ENCODE measurements at places on chromosomes 6 and 20. TPM values are rescaled to one million over a fixed set of nuclear protein-coding genes. Genes with fewer than 3 reads are reported as not detected.

DNA sequence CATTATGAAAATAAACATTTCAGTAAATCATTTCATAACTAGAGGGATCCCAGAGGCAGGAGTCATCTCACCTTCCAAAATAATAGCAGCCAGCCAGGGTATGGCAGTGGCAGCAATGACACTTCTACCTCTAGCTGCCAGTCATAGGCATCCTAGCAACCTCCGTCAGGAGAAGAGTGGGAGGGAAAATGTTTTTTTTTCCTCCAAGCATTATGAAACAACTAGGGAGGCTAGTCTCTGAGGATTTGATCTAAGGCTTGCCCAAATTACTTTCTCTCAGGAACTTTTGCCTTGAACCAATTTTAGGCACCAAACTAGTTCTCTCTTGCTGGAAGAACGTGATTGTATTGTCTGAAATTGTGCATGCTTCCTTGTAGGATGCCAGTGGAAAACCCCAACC, 208.7 kb upstream of the PREP start:
- H3K36me3 ChIP-seq = no peaks in the 10 kb centered on the region
- H3K4me3 ChIP-seq = no peak overlapping the region
- no peak overlapping the region for H3K27ac ChIP-seq
- no peak for DNase-seq

- DNase-seq = peak; percentile 24
- H3K27ac ChIP-seq = peak overlapping the region; percentile 14
- no peaks in the 10 kb centered on the region for H3K27me3 ChIP-seq
- peaks cover 7% of the 10 kb centered on the region for H3K36me3 ChIP-seq
Measured at GRCh38 chr6:166955121-166955864, 1.1 kb downstream of the RNASET2 start.

DNA sequence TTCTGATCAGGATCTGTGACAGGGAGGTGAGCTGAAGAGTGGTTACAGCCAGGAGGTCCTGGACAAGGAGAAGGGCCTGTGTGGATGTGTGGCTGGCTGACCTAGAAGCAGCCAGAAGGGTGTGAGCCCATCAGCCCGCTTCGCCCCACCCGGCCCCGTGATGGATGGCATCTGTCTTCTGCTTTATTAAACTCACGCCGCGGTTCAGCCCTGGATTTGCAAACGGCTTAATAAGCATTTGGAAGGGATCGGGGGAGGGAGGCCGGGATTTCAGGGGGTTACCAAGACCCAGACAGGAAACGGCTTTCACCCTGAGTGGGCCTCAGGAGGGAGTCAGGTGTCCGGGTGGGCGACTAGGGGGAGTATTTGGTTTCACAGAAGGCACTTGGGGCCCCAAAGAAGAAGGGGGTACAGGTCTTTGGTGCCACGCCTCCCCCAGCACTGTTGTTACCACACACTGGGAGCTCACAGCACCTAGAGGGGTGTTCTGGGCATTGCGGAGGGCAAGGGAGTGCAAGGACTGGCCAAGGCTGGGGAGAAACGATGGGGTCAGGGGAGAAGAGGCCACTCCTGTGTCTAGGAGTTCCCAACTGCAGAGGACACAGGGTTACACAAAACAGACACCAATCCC, 53.8 kb upstream of the FOXP4 start:
- H3K27ac ChIP-seq = no peak overlapping the region
- peaks cover 82% of the 10 kb centered on the region for H3K27me3 ChIP-seq
- no peaks in the 10 kb centered on the region for H3K4me1 ChIP-seq
- H3K4me3 ChIP-seq = no peak overlapping the region

DNA sequence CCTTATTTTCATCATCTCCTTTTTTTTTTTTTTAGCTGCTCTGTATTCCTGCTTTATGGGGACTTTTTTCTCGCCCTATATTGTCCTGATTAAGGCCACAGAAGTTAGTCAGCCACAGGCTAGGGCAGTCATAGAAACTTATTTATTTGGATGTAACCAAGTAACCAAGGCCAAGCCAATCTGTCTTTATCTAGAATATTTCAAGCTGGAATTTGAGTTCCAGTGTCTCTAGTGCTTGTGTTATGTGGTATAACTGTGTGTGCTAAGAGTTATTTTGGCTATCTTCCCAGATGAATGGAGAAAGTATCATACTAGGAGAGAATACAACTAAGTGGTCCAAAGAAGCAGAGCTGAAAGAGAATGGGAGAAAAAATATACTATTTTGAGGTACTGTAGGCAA, 751.5 kb downstream of the CBLN4 start:
- no peaks in the 10 kb centered on the region for H3K27me3 ChIP-seq
- H3K27ac ChIP-seq = no peak overlapping the region
- no peaks in the 10 kb centered on the region for H3K4me1 ChIP-seq
- no peak for DNase-seq
- no peaks in the 10 kb centered on the region for H3K36me3 ChIP-seq

GRCh38 chr6:77416839-77417238, 46.5 kb downstream of the HTR1B start:
- no peaks in the 10 kb centered on the region for H3K4me1 ChIP-seq
- no peak for DNase-seq
- H3K27me3 ChIP-seq = no peaks in the 10 kb centered on the region
- no peak overlapping the region for H3K4me3 ChIP-seq
- no peak overlapping the region for H3K27ac ChIP-seq
- H3K36me3 ChIP-seq = no peaks in the 10 kb centered on the region

DNA sequence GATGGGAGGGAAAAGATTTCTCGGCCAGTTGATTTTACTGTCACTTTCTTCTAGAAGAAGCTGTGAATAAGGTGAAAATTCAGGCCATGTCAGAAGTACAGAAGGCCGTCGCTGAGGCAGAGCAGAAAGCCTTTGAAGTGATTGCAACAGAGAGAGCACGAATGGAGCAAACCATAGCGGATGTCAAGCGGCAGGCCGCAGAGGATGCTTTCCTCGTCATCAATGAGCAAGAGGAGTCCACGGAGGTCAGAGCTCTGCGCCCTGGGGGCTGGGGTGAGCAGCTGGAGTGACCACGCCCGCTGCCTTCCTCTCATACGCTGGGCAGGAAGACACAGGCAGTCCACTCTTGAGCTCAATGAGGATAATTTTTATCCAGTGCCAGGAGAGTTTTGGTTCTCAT, 21.8 kb upstream of the C20orf144 start:
- no peaks in the 10 kb centered on the region for H3K27me3 ChIP-seq
- no peak overlapping the region for H3K27ac ChIP-seq
- DNase-seq = no peak
- H3K4me1 ChIP-seq = peaks cover 10% of the 10 kb centered on the region
- H3K4me3 ChIP-seq = no peak overlapping the region

DNA sequence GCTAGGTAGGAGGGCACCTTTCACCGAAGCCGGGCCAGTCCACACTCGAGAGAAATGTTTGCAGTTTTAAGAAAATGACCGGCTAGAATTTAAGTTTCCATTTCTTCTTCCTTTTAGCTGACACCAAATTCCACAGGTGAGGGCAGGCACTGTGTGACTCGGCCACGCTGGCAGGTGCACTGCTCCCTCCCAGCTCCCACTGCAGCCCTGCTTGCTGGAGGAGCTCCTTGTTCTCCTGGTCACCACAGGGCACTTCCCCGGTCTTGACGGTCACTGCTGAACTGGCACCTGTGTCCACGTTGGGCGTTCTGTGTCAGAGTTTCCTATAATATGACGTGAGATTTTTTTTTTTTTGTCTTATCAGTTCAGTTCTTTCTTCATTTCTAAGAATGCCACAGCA, 3.6 kb upstream of the KIF25 start:
- no peak overlapping the region for H3K4me3 ChIP-seq
- no peak overlapping the region for H3K27ac ChIP-seq
- no peak for DNase-seq
- no peaks in the 10 kb centered on the region for H3K36me3 ChIP-seq
- peaks cover 45% of the 10 kb centered on the region for H3K27me3 ChIP-seq

DNA sequence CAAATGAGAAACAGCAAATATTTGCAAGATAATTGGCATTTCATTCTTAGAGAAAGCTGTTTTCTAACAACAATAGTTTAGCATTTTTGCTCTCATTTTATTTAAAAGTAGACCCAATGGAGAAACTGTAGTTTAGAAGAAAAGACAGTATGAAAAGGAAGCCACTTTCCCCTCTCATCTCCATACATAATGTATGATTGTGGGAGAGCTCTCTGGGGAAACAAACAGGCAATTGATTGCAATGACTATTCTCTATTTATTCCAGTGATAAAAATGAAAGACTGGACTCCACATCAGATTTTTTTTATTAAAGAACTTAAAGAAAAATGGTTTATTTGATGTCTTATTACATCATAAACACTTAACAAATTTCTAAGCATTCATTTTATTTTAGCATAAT, 116.8 kb upstream of the SASH1 start:
- no peak overlapping the region for H3K27ac ChIP-seq
- no peaks in the 10 kb centered on the region for H3K36me3 ChIP-seq
- H3K4me1 ChIP-seq = no peaks in the 10 kb centered on the region

DNA sequence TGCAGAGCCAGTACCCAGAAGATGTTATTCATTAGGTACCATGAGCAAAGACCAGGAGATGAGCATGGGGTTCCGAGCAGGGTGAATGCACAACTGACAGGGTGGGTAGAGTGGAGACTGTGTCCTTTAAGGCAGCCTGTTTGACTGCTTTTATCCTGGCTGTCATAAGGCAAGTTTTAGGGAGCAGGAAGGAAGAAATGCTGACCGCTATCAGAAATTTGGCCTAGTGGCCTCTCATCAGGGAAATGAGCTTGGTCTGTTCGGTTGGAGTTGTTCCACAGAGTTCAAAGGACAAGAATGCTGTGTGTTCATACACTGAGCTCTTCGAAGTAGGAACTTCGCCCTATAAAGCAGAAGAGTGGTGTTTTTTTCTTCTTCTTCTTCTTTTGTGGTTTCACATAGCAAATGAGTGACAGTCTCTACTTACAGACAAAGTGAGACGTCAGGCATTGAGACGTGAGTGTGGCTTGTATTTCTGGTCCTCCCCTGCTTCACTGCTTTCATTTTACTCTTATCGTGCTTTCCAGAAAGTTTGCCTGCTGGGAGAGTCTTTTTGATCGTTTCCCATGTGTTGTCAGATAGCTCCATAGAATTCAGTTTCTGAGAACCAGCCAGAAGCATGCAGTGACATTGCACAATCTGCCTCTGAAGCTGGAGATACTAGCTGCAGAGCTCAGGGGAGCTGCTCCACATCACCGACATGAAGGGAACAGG, at the start of gene CASS4:
Gene CASS4, plus strand, starts transcription at position 502 of the 714 bp plus-strand sequence. Its CDS starts 199 bp downstream, at position 701.
- H3K36me3 ChIP-seq = peaks cover 39% of the 10 kb centered on the region
- peak; percentile 97 for DNase-seq
- peak within 1 kb of the TSS; percentile 85 for H3K27ac ChIP-seq
- H3K27me3 ChIP-seq = no peaks in the 10 kb centered on the region

- DNase-seq = no peak
- no peak overlapping the region for H3K4me3 ChIP-seq
- H3K27me3 ChIP-seq = peaks cover 36% of the 10 kb centered on the region
- no peaks in the 10 kb centered on the region for H3K36me3 ChIP-seq
Measured at GRCh38 chr20:63098195-63098810, 91.5 kb upstream of the BHLHE23 start.

DNA sequence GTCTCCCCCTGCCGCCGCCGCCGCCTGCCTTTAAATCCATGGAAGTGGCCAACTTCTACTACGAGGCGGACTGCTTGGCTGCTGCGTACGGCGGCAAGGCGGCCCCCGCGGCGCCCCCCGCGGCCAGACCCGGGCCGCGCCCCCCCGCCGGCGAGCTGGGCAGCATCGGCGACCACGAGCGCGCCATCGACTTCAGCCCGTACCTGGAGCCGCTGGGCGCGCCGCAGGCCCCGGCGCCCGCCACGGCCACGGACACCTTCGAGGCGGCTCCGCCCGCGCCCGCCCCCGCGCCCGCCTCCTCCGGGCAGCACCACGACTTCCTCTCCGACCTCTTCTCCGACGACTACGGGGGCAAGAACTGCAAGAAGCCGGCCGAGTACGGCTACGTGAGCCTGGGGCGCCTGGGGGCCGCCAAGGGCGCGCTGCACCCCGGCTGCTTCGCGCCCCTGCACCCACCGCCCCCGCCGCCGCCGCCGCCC, 474 bp downstream of the CEBPB start:
- peaks cover 18% of the 10 kb centered on the region for H3K36me3 ChIP-seq
- H3K27ac ChIP-seq = peak overlapping the region; percentile 99
- peak; percentile 74 for DNase-seq
- H3K4me1 ChIP-seq = peaks cover 76% of the 10 kb centered on the region

DNA sequence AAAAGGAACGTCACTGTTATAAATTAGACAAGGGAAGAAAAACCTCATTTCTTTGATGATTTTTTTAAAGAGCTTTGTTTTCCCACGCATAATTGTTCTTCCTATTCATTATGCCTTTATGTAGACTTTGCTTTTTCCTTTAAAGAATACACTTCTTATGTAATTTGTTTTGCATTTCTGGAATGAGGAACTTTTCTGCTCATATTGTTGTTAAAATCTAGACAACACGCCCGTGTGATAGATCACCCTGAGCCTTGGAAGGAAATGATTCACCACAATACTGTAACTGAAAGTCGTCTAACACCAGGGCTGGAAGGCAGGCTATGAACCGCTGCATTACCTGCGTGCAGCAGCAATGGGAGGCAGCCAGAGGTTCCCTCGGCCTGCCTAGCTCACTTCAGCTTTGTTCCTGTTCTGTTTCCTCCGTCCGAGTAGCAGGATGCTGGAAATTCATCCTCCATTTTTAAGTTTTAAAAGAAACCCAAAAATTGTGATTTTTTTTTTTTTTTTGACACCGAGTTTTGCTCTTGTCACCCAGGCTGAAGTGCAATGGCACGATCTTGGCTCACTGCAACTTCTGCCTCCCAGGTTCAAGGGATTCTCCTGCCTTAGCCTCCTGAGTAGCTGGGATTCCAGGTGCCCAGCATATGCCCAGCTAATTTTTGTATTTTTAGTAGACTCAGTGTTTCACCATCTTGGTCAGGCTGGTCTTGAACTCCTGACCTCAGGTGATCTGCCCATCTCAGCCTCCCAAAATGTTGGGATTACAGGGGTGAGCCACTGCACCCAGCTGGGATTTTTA, 49.6 kb upstream of the ZNF217 start:
- peak; percentile 37 for DNase-seq
- peaks cover 25% of the 10 kb centered on the region for H3K4me1 ChIP-seq
- H3K36me3 ChIP-seq = no peaks in the 10 kb centered on the region
- no peaks in the 10 kb centered on the region for H3K27me3 ChIP-seq

DNA sequence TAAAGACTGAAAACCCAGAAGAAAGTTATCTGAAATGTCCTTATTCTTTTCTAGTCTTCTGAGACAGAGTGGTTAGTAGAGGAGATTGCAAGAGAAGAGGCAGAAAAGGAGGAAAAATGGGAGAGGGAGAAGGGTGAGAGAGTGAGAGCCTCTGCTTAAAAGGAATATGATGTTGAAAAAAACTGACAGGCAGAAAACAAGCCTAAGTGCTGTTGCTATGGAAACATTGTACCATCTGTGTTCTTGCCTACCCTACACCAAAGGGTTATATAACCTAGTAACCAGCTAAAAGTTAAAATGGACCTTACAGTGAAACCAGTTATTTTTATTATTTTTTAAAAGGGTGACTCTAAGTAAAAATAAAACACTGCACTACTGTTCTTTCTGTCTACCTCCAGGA, 28.3 kb upstream of the SH3BGRL2 start:
- no peaks in the 10 kb centered on the region for H3K27me3 ChIP-seq
- H3K27ac ChIP-seq = no peak overlapping the region
- H3K4me1 ChIP-seq = peaks cover 40% of the 10 kb centered on the region

The CGA gene
- total RNA-seq = not detected

The LAMP5 gene
- total RNA-seq = not detected

The SAMD10 gene
- total RNA-seq = 12.1 TPM

The SLC22A16 gene
- not detected for total RNA-seq
